ENCODE measurements at places on chromosomes 6 and 20.

DNA sequence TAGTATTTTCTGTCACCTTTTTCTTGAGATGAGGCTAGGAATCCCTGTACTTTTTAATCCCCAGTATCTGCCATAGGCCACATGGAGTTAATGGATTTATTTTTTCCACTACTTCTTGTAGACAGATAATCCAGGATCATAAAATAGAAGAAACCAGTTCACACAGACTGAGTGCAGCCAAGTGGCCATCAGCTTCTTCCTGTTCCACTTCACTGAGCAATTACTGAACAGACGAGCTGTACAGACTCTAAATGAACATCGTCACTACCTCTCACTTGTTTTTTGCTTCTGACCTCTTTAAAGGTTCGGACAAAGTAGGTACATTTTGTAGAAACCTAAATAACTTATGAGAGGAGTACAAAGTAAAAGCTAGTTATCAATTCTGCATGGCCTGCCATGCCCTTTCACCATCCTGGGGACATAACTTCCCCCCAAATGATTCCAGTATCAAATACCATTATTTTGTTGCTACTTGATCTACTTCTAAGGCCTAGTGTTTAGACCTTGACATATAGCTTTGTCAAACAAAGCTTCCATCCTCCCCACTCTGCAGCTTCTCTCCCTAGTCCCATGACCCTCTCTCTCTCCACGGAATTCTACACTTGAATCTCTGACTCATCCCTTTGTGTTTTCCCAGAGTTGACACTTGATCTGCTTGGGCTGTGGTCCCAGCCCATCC, 34.4 kb upstream of the ARHGAP18 start:
- no peak for DNase-seq

- no peak for DNase-seq
Observed at GRCh38 chr20:53837126-53837826, 233.1 kb downstream of the BCAS1 start.

DNA sequence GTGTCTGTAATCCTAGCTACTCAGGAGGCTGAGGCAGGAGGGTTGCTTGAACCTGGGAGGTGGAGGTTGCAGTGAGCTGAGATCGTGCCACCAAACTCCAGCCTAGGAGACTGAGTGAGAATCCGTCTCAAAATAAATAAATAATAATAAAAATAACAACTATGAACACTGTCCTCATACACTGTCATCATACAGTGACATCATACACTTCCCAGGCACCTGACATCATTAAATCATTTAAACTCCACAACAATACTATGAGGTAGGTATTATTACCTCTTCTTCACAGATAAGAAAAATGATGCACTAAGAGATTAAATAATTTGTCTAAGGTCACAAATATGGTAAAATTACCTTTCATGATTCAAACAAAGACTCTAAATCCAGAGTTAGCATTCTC, 200.9 kb upstream of the RUNX2 start:
- DNase-seq, result no peak

GRCh38 chr6:37207903-37208456, 38.0 kb downstream of the PIM1 start:
- DNase-seq, result no peak

DNA sequence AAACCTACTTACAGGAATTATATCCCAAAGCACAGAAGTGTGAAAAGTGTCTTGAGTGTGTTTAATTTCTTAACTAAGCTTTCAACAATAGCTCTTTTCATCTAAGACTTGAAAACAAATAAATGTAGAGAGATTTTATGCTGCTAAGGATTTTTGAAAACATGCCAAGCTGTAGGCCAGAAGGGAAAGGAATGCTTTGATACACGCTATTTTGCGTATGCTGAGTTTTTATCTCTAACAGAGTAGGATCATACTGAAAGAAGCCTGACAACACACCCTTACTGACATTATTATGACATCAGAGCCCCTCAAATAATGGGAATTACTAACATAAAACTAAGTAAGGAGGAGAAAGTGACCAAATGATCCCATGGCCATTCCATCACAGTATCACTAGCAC, 265.5 kb downstream of the KHDC1L start:
- no peak for DNase-seq

DNA sequence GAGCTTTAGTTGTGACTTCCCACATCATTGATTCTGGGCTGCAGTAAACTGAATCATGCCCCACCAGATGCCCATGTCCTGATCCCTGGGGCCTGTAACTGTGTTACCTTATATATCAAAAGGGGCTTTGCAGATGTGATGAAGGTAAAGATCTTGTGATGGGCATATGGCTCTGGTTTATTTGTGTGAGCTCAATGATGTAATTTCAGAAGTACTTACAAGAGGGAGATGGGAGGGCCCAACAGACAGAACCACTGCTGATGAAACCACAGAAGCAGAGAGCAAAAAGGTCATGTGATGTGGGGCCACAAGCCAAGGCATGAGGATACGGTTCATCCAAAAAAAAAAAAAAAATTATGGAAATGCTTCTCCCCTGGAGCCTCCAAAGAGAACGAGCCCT, 118.7 kb downstream of the TOX2 start:
- DNase-seq, result no peak

DNA sequence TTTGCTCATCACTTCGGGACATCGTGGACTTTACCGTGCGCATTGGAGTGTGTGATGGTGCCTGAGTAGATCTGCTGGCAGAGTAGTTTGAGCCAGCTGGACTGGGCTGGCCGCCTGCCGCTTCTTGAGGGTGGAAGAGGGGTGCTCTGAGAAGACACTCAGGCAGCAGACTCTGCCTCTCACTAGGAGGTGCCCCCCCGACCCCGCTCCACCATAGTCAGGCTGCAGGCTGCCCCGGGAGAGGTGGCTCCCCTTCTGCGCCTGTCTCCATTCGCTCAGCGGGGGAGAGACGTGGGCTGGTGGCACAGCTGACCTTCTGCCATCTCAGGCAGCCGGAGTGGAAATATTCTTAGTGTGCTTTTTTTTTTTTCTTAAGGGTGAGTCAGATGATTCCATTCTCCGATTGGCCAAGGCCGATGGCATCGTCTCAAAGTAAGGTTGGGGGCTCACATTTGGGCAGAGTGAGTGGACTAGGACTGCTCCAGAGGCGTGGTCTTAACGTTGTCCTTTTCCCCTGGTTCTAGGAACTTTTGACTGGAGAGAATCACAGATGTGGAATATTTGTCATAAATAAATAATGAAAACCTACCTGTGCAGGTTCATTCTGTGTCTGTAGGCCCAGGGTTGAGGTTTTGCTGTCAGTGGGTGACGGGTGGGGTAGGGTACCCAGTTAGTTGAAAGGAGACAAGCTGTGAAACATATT, 1.2 kb downstream of the RPS21 start:
- DNase-seq, result no peak

- DNase-seq, result no peak
Observed at GRCh38 chr20:59985164-59985563, 26.9 kb downstream of the CDH26 start.

GRCh38 chr6:90947184-90948064, 360.6 kb upstream of the MAP3K7 start:
- no peak for DNase-seq

GRCh38 chr20:4721719-4722118, at the start of gene PRND:
TSS of gene PRND (plus strand) at chr20:4721909. CDS start at chr20:4724552, 2,643 bp downstream.
- DNase-seq, result no peak

- no peak for DNase-seq
Observed at GRCh38 chr6:100057941-100058340, 63.9 kb upstream of the MCHR2 start.

DNA sequence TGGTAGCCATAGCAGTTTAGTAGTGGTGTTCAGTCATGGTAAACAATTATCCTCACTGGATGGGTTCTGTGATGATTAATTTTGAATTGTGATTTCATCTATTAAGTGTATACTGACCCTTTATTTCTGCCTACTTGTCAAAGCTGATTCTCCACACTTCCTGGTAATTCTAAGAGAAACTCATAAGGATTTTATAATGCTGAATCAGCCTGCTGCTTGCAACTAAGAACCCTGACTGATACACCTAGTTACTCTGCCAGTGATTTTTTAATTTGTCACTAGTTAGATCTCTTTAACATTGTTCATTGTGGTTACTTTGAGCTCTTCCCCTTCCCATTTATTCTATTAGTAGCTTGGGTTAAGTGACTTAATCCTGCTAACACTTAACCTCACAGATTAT, 8.6 kb downstream of the CDC40 start:
- DNase-seq, result no peak

- DNase-seq, result no peak
Observed at GRCh38 chr20:34581341-34582184, 23.0 kb downstream of the MAP1LC3A start.

GRCh38 chr20:20695250-20695816, 17.1 kb downstream of the RALGAPA2 start:
- DNase-seq, result no peak

DNA sequence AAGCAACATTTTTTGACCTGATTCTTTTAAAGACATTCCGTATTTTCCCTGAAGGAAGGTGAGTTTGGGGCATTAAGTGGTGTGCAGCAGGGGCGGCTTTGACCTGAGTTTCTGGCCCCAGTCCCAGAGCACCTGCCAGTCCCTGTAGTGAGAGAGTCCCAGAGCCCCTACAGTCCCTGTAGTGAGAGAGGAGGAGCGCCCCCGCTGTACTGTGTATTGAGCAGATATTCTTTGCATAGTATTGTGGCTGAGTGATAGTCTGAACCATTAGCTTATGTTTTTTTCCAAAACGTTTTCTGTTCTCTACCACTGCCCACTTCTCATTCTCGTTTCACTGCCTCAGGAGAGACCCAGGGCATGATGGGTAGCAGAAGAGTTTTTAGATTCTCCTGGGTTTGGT, 17.2 kb upstream of the SH3BGRL2 start:
- DNase-seq, result no peak

- no peak for DNase-seq
Observed at GRCh38 chr20:42697962-42698361, 491.7 kb downstream of the PTPRT start.

DNA sequence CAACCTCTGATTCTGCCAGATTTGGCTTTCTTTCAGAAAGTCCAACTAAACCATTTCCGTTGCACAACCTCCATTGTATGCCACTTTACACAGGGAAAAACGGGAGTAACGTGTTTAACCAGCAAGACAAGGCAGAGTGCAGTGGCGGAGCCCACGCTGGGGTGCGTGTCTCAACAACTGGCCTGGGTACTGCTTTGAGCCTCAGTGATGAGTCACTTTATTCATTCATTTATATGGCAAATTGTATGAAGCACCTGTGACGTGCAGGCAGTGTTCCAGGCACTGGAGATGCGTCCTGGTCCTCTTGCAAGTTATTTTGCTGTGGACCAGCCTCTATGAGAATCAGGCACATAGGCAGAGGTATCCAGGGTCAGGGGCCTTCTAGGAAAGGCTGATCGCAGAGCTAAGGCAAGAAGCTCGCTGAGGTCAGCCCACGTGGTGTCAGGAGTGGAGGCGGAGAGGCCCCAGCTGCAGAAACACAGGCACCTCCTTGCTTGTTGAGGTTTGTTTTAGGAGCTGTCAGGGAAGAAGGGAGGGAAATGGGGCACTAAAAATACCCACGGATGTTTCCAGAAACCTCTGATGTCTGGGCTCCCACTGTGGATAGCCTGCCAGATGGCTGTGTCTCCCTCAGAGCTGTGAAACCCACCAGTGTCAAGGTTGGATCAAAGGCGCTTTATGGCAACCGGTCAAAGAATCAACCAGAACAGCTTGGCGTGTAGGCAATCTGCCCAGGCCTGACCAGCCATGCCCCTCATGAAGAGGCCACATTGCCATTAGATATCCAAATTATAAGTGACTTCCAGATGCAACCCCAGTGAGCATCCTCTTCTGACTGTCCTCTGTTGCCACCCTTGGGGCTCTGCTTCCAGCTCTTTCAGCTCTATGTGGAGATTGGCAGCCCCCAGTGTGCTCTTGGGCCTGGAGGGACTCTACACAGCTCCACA, 157.2 kb downstream of the CD83 start:
- no peak for DNase-seq

- DNase-seq, result no peak
Observed at GRCh38 chr20:62496568-62497218, 20.9 kb upstream of the GATA5 start.

DNA sequence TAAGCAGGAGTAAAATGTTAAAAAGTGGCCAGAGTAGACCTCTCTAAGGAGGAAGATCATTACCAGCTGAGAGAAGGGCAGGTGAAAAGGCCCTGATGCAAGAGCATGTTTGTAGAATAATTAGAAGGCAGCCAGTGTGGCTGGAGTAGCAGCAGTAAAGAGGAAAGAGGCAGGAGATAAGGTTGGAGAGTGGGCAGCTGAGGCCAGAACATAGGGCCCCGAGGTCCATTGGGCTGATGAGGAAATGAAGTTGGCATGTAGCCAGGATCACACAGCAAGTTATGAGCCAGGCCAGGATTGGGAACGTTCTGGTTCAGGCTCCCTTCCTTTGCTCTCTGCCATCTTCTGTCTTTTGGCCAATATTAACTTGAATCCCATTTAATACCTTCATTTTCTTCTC, 51.6 kb downstream of the RALY start:
- DNase-seq, result no peak

DNA sequence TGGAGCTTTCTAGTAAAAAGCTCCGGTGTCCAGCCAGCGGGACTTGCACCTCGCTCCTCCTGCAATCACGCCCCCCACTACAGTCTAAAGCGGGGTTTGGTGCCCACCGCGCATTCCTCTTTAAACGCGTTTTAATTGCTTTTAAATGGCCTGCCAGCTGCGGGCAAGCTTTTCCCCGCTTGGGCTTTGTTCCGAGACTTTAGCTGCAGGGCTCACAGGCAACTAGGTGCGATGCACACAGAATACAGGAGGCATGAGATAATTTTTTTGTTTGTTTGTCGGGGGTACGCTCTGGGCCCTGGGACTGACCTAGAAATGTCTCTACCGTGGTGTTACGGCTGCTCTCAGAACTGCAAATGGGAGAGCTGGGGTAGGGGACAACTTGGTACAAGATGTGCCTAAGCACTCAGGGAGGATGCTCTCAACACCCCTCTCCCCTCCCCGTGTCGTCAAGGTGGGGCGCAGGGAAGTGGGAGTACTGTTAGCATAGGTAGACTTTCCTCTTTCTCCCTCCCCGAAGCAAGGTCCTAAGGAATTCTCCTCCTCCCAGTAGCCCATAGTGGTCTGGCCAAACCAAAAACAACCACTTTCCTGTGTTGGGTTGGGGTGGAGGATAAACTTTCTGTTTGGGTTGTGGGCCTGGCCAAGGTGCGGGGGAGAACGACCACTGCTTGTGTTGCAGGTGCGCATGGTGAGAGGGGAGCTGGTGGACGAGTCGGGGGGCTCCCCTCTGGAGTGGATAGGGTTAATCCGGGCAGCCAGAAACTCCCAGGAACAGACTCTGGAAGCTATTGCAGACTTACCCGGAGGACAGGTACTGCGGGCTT, 1.6 kb downstream of the PRDM13 start:
- no peak for DNase-seq

GRCh38 chr6:33757906-33758305, 11.2 kb upstream of the IP6K3 start:
- DNase-seq, result no peak

- no peak for DNase-seq
Observed at GRCh38 chr6:75109765-75110164, 96.1 kb downstream of the COL12A1 start.

DNA sequence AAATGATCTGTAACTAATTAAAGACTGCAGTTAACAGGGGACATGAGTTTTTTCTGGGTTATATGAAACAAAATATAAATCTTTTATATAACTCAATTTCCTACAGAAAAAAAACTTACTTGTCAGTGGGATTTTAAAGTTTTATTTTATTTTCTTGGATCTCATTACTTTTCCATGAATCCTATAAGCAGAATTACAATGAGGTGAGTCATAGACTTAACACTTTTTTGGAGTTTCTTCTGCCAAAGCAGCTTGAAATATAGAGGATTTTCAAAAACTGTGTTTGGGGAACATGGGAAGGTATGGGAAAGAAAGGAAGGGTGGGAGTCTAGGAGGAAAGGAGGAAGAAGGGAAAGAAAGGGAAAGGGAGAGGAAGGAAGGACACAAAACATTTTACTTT, 130.7 kb downstream of the AIG1 start:
- DNase-seq, result no peak

All from SK-N-MC (cell line).